Cardiac atrium fibroblast (primary cell): ENCODE measurements at places on chromosomes 7 and 10. TPM values are rescaled to one million over a fixed set of nuclear protein-coding genes. Genes with fewer than 3 reads are reported as not detected.

Gene ZNF488
- total RNA-seq, result 0.18 TPM in 1 of 2 replicates, not detected in the other

Gene CLDN4
- under 0.01 TPM in 1 of 2 replicates, not detected in the other for total RNA-seq

Gene OLAH
- under 0.01 and 1.6 TPM in 2 replicates for total RNA-seq

Gene AGAP9
- 0.32 and 0.90 TPM in 2 replicates for total RNA-seq
